Mammary epithelial cell (primary cell): ENCODE measurements at places on chromosomes 16 and 17. TPM values are rescaled to one million over a fixed set of nuclear protein-coding genes. Genes with fewer than 3 reads are reported as not detected.

GRCh38 chr17:45923511-45924268 lies 29.3 kb downstream of the MAPT start:
- DNase-seq, result no peak

DNA sequence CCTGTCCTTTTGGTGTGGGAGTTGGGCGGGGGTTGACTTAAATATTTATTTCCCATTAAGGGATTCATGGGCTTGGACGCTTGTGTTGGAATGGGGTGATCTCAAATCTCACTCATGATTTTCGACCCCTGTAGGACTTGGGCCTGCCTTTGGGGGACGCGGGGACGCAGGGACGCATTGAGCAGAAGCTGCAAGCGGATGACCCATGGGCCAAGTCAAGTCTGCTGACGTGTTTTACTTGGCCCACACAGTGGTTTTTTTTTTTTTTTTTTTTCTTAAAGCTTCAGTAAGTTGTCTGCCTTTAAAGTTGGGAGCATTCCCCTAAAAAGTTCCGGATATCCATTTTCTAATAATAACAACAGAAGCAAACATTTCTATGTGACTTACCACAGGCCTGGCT lies 28.9 kb downstream of the CMIP start:
- no peak for DNase-seq

DNA sequence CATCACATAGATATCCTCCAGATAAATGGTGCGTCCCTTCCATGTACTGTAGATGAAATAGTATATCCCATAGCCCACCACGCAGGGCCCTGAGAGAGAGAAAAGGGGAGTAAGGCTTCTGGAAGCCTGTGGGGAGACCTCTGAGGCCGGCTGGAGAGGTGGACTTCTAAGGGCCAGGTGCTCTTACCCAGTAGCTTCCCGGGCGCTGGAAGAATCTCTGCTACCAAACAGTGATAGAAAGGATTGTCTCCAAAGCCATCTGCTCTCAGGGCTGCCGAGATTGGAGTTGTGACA lies 718 bp downstream of the SAT2 start:
- DNase-seq, result no peak

DNA sequence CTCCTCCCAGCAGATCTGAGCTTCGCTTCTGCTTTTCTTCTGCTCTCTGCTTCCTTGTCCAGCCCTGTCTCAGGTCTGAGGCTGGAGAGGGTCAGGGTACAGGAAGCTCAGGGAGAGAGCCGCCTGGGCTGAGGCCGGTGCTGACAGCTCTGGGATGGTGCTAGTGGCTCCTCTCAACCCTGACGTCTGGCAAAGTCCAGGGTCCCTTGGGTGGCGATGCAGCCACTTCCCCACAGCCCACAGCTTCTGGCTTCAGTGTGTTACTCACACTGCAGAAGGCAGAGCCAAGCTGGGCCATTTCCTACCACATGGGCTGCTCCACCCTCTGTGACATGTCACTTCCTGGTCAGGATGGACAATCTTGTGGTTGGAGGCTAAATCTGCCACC lies at the start of gene CD300C:
Gene CD300C, minus strand, starts transcription at position 273 of the 388 bp plus-strand sequence. CDS start 333 bp downstream, outside the sequence.
- no peak for DNase-seq

DNA sequence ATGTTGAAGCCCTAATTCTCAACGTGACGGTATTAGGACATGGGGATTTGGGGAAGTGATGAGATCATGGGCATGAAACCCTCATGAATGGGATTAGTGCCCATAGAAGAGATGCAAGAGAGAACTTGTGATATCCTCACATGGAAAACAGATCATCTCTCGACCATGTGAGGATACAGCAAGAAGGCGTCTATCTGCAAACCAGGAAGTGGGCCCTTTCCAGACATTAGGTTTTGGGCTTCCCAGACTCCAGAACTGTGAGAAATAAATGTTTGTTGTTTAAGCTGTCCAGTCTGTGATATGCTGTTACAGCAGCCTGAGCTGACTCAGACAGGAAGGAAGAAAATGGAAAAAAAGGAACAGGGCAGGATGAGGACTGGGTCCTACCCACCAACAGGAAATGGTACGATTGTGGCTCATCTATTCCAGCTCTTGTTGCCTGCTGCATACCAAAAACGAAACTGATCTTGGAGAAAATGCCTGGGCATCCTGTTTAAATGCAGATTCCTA lies 21.9 kb upstream of the SSTR2 start:
- peak; percentile 21 for DNase-seq

The TOP2A gene
- total RNA-seq, result 3.2 TPM

The TMEM235 gene
- total RNA-seq, result not detected

GRCh38 chr17:2853283-2854142 lies 57.3 kb downstream of the RAP1GAP2 start:
- peak; percentile 60 for DNase-seq

DNA sequence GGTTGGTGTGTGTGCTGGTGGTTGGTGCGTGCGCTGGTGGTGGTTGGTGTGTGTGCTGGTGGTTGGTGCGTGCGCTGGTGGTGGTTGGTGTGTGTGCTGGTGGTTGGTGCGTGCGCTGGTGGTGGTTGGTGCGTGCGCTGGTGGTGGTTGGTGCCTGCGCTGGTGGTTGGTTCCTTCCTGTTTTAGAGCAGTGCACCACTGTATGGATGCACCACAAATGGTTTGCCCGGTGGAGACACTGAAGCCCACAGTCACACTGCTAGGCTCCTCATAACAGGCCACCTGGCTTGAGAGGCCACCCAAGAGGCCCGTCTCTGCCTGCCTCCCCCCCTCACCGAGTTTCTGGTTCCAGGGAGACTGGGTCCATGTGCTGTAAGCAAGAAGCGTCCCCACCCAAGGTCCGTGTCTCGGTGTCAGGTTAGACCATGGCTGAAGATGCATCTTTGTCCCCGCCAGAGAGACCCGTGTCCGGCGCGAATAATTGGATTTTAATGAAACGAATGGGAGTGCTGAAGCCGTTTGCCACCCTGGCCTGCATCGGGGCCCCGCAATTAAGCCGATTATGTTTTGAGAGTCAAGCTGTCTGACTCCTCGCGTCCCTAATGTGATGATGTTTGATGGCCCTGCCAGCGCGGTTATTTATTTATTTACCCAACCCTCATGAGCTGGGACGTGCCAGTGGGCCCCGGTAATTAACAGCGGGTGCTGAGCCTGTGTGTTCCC lies 161.3 kb upstream of the GSE1 start:
- DNase-seq, result no peak

DNA sequence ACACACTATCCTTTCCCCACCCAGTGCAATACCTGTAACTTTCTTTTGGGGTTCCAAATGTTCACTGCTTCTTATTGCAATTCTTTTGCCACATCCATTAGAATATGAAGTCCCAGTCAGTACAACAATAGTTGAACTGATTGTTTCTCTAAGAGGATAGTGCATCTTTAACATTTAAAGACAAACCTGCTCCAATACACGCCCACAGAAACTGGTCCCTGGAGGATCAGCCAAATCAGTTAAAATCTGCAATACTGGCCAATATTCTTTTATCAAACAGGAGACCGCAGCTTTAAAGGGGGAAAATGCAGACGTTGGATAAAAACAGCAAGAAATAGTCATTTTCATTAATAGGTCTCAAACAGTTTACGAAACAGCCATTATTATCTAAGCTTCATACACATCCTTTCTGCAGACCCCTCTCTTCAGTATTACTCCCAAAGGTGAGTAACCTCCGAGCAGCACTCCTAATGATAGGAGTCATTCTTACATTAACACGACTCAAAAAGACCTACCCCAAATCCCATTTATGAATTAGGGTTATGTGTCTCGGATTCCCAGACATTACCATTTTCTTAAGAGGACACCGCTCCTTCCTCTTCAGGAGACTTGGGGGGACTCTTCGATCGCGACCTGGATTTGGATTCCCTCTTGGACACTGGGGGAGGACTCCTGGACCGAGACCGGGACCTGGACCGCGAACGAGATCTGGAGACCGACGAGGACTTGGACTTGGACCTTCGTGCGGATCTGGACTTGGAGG lies 1.4 kb downstream of the SRSF2 start:
- DNase-seq, result no peak

The ABCC3 gene
- total RNA-seq, result 113 TPM

DNA sequence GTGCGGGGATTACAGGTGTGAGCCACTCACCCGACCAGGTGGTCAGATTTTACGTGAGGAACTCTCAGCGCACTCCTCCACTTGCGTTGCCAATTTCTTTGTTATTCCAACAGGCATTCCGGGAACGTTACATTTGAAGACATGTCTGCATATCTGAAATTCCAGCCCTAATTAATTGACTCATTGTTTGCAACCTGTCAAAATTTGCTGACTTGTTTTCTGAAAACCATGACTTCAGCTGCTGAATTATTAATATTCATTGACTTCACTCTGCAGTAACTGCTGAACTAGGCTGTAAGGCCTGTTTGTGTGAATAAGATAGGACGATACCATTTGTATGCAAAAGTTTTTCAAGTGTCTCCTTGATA lies 16.6 kb downstream of the G6PC1 start:
- DNase-seq, result no peak

- DNase-seq, result peak; percentile 61
These were observed at the start of gene SBK1 for GRCh38 chr16:28291651-28292626. SBK1 (plus strand) TSS chr16:28292525; CDS start chr16:28317392, 24,867 bp downstream.

DNA sequence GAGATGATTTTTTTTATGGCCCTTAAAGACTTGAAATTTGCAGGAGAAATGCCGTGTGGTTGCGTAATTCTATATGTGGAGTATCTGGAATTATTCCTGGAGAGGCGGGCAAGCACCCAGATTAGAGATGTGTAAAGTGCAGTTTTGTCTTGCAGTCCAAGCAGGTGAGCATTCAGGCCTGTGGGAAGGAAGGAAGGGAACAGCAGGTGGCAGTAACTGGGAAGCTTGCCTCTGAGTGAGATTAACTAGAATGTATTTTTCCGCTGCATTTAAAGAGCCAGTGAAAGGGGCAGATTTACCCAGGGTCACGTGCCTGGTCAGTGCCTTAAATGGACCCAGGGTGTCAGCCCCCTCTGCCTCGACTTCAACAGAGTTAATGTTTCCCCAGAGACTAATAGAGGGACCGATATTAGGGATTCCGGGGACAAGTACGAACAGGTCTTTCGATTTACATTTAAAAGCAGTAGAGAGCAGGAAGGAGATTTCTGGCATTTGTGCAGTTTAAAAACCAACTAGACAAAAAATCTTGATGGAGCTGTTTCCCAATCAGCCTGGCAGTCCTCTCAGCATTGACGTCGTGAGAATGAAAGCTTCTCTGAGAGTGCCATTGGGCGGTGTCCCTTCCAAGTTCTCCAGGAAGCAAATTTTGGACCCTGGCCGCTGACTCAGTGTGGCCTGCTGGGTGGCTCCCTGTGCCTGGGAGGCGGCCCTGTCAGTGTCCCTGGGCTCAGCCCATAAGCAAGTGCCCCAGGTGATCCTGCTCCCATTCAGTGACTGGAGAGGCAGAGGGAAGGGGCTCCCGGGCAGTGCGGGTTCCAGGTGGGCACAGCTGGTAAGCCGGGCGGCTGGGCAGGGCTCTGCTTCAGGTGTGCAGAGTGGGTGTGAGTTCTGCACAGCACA lies 38.2 kb downstream of the KSR1 start:
- DNase-seq, result peak; percentile 51

- peak; percentile 73 for DNase-seq
These were observed 1151.9 kb upstream of the GOT2 start for GRCh38 chr16:59886021-59886420.

- DNase-seq, result no peak
These were observed 125.5 kb upstream of the HS3ST2 start for GRCh38 chr16:22688463-22688862.

The MSLN gene
- 17.8 TPM for total RNA-seq

The CLEC3A gene
- total RNA-seq, result not detected

- peak; percentile 82 for DNase-seq
These were observed 65.4 kb upstream of the ZFHX3 start for GRCh38 chr16:73113336-73113735.

DNA sequence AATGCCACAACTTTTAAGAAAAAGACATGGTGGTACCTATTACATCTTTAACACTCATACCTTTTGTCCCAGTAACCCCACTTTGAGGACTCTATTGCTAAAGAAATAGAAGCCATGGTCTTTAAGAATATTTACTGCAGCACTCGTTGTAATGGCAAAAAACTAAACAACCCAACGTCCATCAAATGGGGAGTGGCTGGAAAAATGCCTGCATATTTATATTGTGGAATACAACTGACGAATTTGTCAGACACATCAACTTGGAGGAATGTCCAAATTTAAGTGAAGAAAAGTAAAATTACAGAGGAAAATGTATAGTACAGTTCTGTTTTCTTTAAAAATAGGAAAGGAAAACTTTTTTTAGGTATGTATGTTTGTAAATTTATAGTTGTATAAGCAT lies 47.8 kb downstream of the STX8 start:
- DNase-seq, result no peak

- no peak for DNase-seq
These were observed 3.0 kb downstream of the COA3 start for GRCh38 chr17:42795465-42795864.

GRCh38 chr17:56939869-56940484 lies 20.9 kb downstream of the COIL start:
- peak; percentile 32 for DNase-seq

The HBQ1 gene
- total RNA-seq, result not detected

DNA sequence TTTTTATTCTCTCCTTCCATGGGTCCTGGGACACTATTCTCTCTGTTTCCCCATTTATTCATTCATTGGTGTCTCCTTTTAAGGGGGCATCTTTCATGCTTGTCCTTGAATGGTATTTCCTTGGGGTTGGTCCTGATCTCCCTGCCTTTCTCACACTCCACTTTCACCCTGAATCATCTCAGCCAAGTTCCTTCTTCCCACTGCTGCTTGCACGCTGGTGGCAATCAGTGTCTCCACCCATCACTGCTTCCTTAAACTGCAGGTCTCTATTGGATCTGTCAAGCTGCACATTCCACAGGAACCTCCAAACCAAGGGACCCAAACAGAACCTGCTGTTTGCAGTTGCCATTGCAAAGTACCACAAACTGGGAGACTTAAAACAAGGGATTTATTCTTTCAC lies 89.3 kb upstream of the SDK2 start:
- no peak for DNase-seq

DNA sequence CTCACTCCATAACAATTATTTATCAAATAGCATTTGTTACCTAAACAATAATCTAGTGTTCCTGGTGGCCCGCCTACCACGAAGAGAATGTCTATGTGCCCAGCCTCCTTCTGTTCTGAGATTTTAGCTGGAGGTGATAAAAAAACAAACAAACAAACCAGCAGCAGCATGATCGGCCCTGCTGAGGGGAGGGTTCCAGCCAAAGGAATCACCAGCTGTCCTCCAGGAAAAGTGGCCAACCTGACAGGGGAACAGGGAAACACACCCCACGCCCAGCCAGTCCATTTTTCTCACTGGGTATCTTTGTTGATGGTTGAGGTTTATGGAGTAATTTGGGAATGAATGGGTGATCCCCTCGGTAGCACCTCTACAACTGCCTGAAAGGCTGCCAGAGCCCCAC lies 203.0 kb upstream of the DYNLRB2 start:
- DNase-seq, result no peak

GRCh38 chr16:2470234-2470601 lies 879 bp upstream of the NTN3 start:
- DNase-seq, result no peak

The C16orf95 gene
- 3.5 TPM for total RNA-seq

The KCNH4 gene
- total RNA-seq, result not detected

The KRT24 gene
- total RNA-seq, result not detected in 2 replicates

The BAIAP3 gene
- total RNA-seq, result 0.80 and 1.0 TPM in 2 replicates

The FBXO39 gene
- 0.67 TPM for total RNA-seq

The CLEC16A gene
- total RNA-seq, result 46.3 TPM

GRCh38 chr16:84559311-84559932 lies 55.0 kb upstream of the MEAK7 start:
- DNase-seq, result peak; percentile 11

The PYDC1 gene
- not detected in 2 replicates for total RNA-seq

The EVI2B gene
- 0.67 and 2.0 TPM in 2 replicates for total RNA-seq
